ENCODE measurements at places on chromosomes 2 and 18. TPM values are rescaled to one million over a fixed set of nuclear protein-coding genes. Genes with fewer than 3 reads are reported as not detected.

Gene CFC1
- total RNA-seq: not detected

- DNase-seq: peak; percentile 73
Measured at GRCh38 chr2:190649035-190649797, at the start of gene NAB1. NAB1 (plus strand) TSS chr2:190649083; CDS start chr2:190659177, 10,094 bp downstream.

Gene C2orf15
- total RNA-seq: 1.1 TPM

- no peak for DNase-seq
Measured at GRCh38 chr2:3633089-3633981, 24.7 kb upstream of the ALLC start.

DNA sequence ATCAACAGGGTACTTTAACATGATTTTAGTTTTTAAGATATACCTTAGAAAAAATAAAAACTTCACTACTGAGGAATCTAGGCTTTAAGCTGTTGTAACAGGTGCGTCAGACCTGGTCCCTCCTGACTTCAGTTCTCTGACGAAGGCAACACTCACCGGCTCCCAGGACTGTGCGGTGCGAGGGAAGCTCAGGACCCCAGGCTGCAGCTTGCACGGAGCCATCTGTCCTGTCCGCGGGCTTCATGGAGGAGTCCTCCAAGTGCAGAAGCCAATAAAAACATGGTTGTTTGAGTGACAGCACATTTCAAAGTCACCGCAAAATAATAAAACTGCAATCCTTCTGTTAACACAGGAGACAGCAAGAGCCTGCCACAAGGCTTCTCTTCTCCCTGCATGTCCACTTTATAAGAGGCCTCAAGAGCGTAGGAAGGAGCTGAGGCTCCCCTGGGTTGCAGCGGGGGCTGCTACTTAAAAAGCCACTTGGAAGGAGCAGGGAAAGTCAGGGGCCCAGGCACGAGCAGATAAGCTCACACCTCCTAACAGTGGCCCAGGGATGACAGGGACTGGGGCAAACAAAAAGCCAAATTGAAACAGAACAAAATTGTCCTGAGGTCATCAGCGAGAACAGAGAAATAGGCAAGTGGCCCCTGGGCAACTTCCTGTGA lies 4.6 kb downstream of the HJURP start:
- no peak for DNase-seq

- no peak for DNase-seq
Measured at GRCh38 chr18:50628533-50628905, 68.6 kb downstream of the MAPK4 start.

GRCh38 chr2:134470561-134471168 lies 216.8 kb downstream of the MGAT5 start:
- no peak for DNase-seq

DNA sequence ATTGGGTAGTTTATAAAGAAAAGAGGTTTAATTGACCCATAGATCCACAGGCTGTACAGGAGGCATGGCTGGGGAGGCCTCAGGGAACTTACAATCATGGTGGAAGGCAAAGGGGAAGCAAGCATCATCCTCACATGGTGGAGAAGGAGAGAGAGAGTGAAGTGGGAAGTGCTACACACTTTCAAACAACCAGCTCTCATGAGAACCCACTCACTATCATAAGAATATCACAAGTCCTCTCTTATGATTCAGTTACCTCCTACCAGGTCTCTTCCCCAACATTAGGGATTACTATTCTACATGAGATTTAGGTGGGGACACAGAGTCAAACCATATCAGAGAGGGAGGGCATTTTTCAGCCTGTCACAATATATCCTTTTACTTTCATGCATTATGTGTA lies 22.7 kb upstream of the DOCK10 start:
- DNase-seq: no peak

- DNase-seq: no peak
Measured at GRCh38 chr2:69514406-69514805, 77.2 kb upstream of the NFU1 start.

- DNase-seq: no peak
Measured at GRCh38 chr2:55364189-55365055, 55.2 kb downstream of the CCDC88A start.

Gene CNTNAP5
- total RNA-seq: not detected

DNA sequence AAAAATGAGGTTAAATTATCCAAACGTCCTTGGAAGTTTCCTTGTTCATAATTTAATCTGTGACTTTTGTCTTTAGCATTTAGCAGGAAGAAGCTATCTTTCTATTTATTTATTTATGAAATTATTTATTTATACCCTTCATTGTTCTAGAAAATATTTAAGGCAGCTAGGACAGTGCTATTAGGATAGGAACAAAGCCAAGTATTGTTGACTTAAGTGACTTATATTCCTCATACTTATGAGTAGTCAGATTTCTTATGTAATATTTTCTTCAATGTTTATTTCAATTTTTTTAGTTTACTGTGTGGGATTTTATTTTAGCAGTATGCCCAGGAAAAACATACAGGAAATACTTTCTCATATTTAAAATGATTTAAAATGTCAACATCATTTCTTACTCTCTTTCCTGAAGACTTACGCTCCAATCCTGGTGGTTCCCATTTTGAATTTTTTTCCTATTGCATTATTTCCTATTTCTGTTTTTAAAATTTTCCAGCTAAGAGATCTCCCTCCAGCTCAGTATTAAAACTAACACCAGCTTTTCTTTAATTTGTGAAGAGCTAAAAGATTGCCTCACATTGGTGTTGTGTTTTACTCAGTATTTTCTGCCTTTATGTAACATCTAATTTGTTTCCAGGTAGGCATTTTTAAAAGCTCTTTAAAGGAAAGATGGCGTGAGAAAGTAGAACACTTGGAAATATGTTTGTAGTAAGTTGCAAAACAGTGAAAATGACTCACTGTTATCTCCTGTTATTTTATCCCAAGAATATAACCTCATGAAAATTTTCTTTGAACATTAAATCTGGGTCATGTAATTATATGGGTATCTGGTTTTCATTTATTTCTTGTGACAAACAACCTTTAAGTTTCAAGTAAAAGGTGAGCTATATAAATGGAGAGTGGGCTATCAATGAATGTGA lies 32.2 kb downstream of the MAPRE2 start:
- no peak for DNase-seq

GRCh38 chr2:789529-789928 lies 112.3 kb upstream of the TMEM18 start:
- no peak for DNase-seq

GRCh38 chr18:36085195-36085594 lies 17.8 kb upstream of the RPRD1A start:
- no peak for DNase-seq

GRCh38 chr2:31920962-31921361 lies 89.8 kb downstream of the MEMO1 start:
- no peak for DNase-seq

- no peak for DNase-seq
Measured at GRCh38 chr2:237185553-237185925, 99.8 kb downstream of the COPS8 start.

Gene CENPA
- total RNA-seq: 38.0 TPM

DNA sequence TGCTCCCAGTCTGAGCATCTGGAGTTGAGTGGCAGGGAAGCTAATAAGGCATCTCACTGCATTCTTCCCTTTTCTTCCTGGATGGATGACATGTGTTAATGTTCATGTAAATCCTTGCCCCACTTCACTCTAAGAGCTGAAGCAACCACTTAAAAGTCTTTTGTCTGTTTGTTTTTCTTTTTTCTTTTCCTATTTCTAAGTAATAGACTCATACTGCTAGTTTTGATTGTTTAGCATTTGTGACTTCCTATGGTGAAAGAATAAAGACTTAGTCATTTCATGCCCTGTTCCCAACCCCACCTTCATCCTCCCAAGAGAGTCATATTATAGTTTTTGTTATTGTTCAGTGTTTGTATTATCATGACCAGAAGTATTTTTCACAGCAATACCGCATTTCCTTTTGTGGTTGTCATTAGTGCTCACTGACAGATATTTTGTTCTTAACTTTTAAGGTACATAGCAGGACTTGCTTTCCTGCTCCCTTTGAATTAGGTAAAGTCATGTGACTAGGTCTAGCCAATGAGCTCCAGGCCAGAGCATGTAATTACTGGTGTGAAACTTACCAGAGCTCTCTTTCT lies 18.1 kb upstream of the SPP2 start:
- peak; percentile 38 for DNase-seq

DNA sequence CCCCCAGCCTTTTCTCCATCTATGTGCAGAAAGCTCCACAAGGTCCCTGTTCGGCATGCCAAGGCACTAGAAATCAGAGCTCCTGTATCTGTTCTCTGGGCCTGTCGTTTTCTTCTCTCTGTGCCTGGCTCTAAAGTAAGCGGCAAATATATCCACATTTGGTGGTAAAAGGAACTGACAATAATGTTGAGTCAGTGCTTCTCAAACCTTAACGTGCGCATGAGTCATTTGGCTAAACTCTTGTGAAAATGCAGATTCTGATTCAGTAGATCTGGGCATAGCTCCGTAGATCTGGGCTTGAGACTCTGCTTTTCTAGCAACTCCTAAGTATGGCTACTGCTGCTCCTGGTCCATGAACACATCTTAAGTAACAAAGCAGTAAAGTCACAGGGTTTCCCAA lies 16.5 kb upstream of the ACSL3 start:
- no peak for DNase-seq

- DNase-seq: no peak
Measured at GRCh38 chr18:37445836-37446235, 119.8 kb downstream of the CELF4 start.

DNA sequence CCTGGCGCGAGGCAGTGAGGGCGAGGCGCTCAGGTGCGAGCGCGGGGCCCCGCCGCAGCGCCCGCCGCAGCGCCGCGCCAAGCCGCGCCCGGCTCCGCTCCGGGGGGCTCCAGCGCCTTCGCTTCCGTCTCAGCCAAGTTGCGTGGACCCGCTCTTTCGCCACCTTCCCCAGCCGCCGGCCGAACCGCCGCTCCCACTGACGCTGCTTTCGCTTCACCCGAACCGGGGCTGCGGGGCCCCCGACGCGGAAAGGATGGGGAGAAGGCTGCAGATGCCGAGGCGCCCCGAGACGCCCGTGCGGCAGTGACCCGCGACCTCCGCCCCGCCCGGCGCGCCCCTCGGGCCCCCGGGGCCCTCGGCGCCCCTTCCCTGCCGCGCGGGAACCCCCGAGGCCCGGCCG lies 328 bp upstream of the INHBB start:
- peak; percentile 16 for DNase-seq

DNA sequence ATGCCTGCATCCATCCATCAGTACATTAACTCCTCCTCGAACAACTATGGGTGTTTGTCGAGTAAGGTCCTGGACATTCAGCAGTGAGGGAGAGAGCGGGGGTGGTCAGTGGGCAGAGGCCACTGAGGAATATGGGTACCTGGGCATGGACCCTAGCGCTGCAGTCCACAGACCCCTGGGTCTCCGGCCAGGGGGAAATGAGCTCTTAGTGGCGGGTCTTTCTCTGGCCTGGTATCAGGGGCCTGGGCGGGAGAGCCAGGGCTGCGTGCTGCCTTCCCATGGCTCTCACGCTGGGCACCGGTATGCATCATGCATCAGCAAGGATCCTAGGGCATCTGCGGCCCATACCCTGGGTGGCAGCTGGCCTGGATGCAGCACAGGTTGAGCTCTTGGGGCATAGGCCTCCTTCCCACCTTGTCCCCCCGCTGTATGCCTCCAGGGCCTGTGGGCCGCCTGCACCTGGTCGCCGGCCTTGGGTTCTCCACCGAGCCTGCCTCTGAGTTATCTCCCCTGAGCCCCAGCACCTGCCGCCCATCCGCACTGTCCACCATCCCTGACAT lies 1.3 kb upstream of the MOCOS start:
- no peak for DNase-seq

Gene SCYGR2
- not detected for total RNA-seq

DNA sequence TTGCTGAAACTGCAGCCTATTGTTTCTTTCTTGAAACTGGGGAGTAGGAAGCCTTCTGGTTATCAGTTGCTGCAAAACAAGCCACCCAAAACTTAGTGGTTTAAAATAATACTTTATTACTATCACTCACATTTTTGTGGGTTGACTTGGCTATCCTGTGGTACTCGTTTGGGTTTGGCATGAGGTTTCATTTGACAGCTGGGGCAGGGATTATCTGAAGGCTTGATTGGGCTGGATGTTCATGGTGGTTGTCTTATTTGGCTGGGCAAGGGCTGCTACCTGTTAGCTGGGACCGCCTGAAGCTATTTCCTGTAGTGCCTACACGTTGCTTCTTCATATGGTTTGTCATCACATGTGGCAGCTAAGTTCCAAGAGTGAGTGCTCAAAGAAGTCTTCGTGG lies 122.3 kb downstream of the PLCL1 start:
- DNase-seq: no peak

Gene HAAO
- total RNA-seq: 0.86 TPM

- DNase-seq: no peak
Measured at GRCh38 chr2:171822525-171823322, 71.3 kb downstream of the SLC25A12 start.

DNA sequence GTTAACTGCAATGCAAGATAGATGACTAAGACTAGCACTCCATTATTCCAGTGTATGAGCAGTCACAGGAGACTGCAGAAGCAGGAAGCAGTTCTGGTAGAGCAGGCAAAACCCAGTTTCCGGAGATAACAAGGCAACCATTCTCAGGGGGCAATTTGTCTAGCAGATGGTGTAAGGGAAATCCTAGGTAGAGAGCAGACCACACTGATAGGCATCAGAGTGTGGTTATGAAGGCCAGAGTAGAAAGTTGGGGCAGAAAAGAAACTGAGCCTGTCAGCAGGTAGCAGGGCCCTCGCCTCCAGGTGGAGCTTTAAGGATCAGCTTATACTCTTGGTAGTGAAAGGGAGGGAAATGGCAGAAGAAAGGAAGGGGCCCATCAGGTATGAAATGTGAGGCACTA lies 164.4 kb downstream of the PDE11A start:
- no peak for DNase-seq

DNA sequence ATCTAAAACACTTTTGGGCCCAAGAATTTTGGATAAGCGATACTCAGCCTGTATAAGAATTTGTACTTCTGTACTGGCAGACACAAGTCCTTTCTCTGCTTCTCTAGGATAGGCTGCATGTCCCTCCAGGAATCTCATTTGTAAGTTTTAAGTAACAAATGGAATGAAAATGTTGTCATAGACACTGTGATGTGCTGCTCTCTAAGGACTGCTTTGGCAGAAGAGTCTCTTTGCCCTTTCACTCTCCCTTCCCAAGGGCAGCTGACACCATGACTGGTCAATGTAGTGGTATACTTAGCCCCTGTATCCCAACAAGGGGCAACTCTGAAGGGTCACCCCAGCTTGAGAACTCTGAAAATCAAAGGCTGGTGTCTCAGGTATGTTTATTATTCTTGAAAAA lies 27.3 kb downstream of the PLA2R1 start:
- no peak for DNase-seq

Gene ALPI
- total RNA-seq: not detected
